ENCODE measurements at places on chromosomes 1 and 21. TPM values are rescaled to one million over a fixed set of nuclear protein-coding genes. Genes with fewer than 3 reads are reported as not detected.

DNA sequence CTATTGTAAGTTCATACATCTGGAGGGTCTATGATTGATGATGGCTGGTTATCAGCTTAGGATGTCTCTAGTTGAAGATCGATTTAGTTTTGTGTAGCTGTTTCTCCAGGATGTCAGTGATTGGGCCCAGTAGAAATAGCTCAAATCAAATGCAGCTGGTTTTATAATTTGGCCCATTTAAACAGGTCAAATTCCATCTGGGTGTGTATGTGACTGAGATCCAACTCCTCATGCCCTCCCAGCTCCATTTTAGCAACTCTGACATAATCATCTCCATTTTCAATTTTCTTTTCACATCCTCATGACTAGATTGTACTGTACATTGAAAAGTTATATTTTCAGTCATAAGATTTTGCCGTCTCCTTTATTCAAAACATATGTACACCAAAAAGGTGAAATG lies 99.2 kb downstream of the TPR start:
- no peak for DNase-seq
- no peak overlapping the region for H3K4me3 ChIP-seq
- no peaks in the 10 kb centered on the region for H3K36me3 ChIP-seq
- H3K27ac ChIP-seq = no peak overlapping the region
- no peaks in the 10 kb centered on the region for H3K4me1 ChIP-seq
- no peaks in the 10 kb centered on the region for H3K27me3 ChIP-seq

SPTA1 gene
- total RNA-seq = not detected

- H3K4me1 ChIP-seq = peaks cover 42% of the 10 kb centered on the region
- H3K27ac ChIP-seq = peak overlapping the region; percentile 43
- no peaks in the 10 kb centered on the region for H3K27me3 ChIP-seq
- no peak overlapping the region for H3K4me3 ChIP-seq
Measured at GRCh38 chr1:234543442-234544086, 64.6 kb upstream of the TARBP1 start.

- H3K27ac ChIP-seq = peak overlapping the region; percentile 7
- no peak for DNase-seq
- H3K4me3 ChIP-seq = no peak overlapping the region
- no peaks in the 10 kb centered on the region for H3K36me3 ChIP-seq
- H3K27me3 ChIP-seq = no peaks in the 10 kb centered on the region
Measured at GRCh38 chr1:47906009-47906432, 91.2 kb downstream of the TRABD2B start.

GRCh38 chr1:179322557-179322956 lies 29.0 kb downstream of the SOAT1 start:
- peaks cover 3% of the 10 kb centered on the region for H3K36me3 ChIP-seq
- H3K27ac ChIP-seq = no peak overlapping the region
- no peak overlapping the region for H3K4me3 ChIP-seq
- no peak for DNase-seq

DNA sequence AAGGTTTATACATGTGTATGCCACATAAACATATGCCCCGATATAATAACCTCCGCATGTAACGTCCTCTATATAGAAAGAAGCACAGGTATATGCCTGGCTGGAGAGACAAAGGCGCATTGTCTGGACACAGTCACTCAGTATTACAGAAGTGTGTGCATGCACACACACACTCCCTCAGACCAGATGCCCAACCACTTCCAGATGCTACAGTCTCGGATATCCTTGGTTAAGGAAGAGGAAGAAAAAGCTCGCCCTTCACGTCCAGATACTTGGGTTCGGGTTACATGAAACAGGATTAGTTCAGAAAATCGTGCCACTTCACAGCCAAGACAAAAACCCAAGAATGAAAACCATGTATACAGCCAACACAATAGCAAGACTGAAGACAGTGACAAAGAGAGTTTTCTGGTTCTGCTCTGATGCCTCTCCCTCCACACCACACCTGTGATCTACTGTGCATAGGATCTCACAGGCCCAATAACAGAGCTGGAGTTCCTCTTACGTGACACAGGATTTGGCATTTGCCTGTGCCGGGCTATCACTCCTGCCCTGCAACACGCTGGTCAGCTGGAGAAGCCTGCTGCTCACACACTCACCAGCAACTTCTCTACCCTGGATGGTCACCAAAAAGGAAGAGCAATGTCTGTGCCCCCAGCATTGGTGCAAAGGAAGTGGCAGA lies 75.0 kb downstream of the SSBP3 start:
- no peak overlapping the region for H3K4me3 ChIP-seq
- H3K27ac ChIP-seq = no peak overlapping the region
- H3K27me3 ChIP-seq = no peaks in the 10 kb centered on the region
- no peak for DNase-seq
- H3K36me3 ChIP-seq = no peaks in the 10 kb centered on the region
- H3K4me1 ChIP-seq = peaks cover 15% of the 10 kb centered on the region

- H3K27ac ChIP-seq = peak overlapping the region; percentile 58
- H3K4me1 ChIP-seq = peaks cover 26% of the 10 kb centered on the region
- no peak for DNase-seq
- H3K4me3 ChIP-seq = peak overlapping the region; percentile 26
Measured at GRCh38 chr1:65170511-65171142, 22.6 kb downstream of the AK4 start.

DNA sequence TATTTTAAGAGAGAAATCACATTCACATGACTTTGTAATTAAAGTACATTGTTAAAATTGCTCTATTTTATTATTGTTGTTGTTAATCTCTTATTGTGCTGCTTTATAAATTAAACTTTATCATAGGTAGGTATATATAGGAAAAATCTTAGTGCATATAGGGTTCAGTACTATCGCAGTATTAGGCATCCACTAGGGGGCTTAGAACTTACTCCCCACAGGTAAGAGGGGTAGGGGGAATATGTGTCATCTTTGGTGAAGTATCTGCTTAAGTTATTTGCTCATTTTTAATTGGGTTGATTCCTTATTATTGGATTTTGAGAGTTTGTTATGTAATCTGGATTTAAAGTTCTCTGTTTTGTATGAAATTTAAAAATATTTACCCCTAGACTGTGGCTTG lies 385.2 kb downstream of the DUSP10 start:
- DNase-seq = no peak
- no peaks in the 10 kb centered on the region for H3K4me1 ChIP-seq
- H3K27ac ChIP-seq = no peak overlapping the region

DNA sequence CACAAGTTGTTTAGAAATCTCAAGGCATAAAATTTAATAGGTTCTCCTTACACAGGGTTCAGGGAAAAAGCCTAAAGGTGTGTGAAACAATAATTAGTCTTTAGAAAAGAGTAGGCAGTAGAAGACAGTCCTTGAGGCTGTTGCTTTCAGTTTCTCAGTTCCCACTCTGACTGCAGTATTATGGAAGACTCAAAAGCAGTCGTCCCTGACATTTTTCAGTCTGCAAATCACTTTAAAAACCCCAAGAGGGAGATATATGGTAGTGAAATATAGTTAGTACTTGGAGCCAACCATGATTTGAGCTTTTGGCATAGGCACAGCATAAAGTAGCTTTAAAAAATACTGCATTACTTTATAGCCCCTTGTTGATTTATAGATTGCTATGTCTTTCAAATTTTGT lies 299.7 kb downstream of the OLFM3 start:
- H3K4me1 ChIP-seq = no peaks in the 10 kb centered on the region
- H3K27me3 ChIP-seq = no peaks in the 10 kb centered on the region
- no peak overlapping the region for H3K4me3 ChIP-seq
- H3K27ac ChIP-seq = no peak overlapping the region

- DNase-seq = no peak
- peak overlapping the region; percentile 93 for H3K27ac ChIP-seq
- H3K4me1 ChIP-seq = no peaks in the 10 kb centered on the region
- peak overlapping the region; percentile 62 for H3K4me3 ChIP-seq
- H3K36me3 ChIP-seq = no peaks in the 10 kb centered on the region
Measured at GRCh38 chr1:16979475-16980327, 719 bp downstream of the MFAP2 start.

GSTM1 gene
- 89.4 TPM for total RNA-seq

- H3K4me3 ChIP-seq = no peak overlapping the region
- no peak overlapping the region for H3K27ac ChIP-seq
- no peaks in the 10 kb centered on the region for H3K4me1 ChIP-seq
- H3K27me3 ChIP-seq = no peaks in the 10 kb centered on the region
- H3K36me3 ChIP-seq = no peaks in the 10 kb centered on the region
Measured at GRCh38 chr1:88357729-88358128, 326.3 kb upstream of the PKN2 start.

CRABP2 gene
- total RNA-seq = not detected

DNA sequence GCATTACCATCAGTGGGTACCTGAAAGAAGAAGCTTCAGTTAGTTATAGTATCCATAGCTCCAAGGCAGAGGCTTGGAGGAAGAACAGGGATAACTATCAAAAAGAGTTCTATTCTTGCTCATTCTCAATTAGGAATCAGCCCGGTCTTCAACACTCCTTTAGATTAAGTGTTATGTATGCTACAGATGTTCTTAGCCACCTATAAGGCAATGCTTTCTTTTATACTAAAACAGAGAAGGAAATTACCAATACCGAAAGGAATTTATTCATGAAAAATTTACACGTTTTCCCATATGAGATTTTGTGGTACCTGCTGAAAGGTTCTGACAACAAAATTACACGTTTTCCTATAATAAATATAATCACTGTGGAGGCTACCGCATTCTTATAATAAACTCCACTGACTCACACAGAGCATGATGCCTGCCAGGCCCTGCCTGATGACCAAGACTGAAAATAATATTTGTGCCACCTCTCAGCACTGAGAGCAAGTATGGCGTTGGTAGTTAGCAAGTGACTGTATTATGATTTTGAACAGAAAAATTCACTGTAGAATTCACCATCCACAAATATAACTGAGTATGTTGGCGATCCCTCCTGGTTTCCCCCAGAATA lies 58.3 kb downstream of the APP start:
- H3K4me1 ChIP-seq = peaks cover 4% of the 10 kb centered on the region
- H3K27ac ChIP-seq = peak overlapping the region; percentile 53
- DNase-seq = no peak
- H3K4me3 ChIP-seq = no peak overlapping the region
- no peaks in the 10 kb centered on the region for H3K27me3 ChIP-seq

GRCh38 chr1:96992871-96993270 lies 271.3 kb downstream of the PTBP2 start:
- H3K4me3 ChIP-seq = no peak overlapping the region
- no peaks in the 10 kb centered on the region for H3K36me3 ChIP-seq
- no peak for DNase-seq
- H3K27me3 ChIP-seq = no peaks in the 10 kb centered on the region
- H3K4me1 ChIP-seq = no peaks in the 10 kb centered on the region
- H3K27ac ChIP-seq = no peak overlapping the region

KCNT2 gene
- 8.4 TPM for total RNA-seq

GRCh38 chr1:55861676-55862340 lies 646.6 kb upstream of the USP24 start:
- no peaks in the 10 kb centered on the region for H3K27me3 ChIP-seq
- no peaks in the 10 kb centered on the region for H3K4me1 ChIP-seq
- no peak overlapping the region for H3K4me3 ChIP-seq
- H3K27ac ChIP-seq = no peak overlapping the region

CLK2 gene
- 32.1 TPM for total RNA-seq

LYPLA2 gene
- 127 TPM for total RNA-seq

DNA sequence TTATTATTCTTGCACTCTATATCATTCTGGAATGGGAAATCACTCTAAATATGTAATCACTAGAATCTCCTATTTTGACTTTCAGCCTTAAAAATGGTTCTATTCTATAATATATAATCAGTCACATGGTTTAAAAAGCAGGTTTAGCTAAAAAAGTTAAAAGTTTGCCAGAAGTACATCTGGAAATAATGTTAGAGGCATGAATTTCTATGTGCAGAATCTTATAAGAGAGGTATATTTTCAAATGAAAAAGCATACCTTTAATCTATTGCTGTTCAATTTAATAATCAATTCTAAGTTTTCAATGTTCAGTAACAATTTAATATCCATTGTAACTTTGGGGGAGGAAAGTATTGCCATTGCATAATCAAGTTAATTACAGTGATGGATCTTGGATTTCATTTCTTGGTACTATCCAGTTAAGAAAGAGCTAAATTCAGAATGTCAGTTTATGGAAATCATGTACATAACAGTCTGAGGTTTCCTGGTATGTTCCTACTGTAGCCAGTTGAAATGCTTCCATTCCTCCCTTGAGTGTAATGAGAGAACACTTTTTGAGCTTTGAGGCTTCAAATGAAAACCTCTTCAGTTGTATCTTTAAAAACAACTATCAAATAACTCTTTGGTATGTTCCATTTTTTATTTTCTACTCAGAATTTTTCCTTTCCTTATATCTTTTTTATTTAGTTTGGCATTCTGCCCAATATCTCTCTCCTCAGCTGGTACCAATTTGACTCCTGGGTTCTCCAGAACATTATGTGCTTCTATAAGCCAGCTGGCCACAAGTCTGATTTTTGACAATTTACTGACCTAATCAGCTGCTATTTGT lies 175.7 kb upstream of the COL11A1 start:
- no peak for DNase-seq
- no peaks in the 10 kb centered on the region for H3K27me3 ChIP-seq
- H3K36me3 ChIP-seq = no peaks in the 10 kb centered on the region

GRCh38 chr1:40739455-40740008 lies 44.1 kb upstream of the KCNQ4 start:
- peak overlapping the region; percentile 14 for H3K27ac ChIP-seq
- DNase-seq = no peak
- peaks cover 18% of the 10 kb centered on the region for H3K36me3 ChIP-seq
- H3K4me3 ChIP-seq = no peak overlapping the region
- no peaks in the 10 kb centered on the region for H3K27me3 ChIP-seq
- H3K4me1 ChIP-seq = peaks cover 5% of the 10 kb centered on the region

HPCA gene
- not detected for total RNA-seq

DNA sequence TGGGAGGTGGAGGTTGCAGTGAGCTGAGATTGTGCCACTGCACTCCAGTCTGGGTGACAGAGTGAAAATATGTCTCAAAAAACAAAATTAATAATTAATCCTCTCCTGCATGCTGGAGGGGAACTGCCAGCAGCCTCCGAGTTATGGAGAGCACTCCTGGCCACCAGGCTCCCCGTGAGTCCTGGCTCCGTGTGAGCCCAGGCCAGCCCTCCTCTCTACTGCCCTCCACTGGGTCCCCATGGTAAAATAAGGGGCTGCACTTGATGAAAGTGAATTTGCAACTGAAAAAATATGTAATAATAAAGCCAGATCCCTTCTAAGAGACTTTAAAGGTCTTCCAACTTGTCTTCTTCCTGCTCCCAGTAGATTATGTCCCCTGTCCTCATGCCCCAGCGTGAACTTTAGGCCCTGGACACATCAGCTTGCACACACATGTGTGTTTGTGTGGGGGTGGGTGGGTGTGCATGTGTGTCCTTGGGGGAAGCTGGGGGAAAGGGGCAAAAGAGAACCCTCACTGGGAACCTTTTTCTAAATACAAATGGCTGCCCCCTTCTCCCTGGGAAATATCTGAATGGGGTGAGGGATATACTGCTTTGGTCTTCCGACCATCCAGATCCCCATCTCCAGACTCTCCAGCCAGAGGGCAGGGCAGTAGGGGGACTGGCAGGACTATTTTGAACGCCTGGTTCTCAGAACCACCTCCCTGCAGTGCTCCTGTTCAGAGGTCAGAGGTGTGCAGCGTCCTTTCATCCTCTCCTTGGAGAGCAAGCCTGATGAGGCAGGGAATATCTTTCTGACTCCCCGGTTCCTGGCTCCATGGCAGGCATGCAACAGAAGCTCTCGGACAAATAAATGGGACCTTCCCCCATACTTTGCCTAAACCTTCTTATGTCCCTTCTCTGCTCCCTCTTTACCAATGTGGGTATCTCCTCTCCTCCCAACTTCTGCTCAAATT lies 26.2 kb downstream of the NEK2 start:
- H3K4me3 ChIP-seq = no peak overlapping the region
- no peaks in the 10 kb centered on the region for H3K36me3 ChIP-seq
- no peaks in the 10 kb centered on the region for H3K4me1 ChIP-seq

ANXA9 gene
- total RNA-seq = not detected

Data from ascending aorta (tissue), 2 donors.